NCI-H2029 treated with DMSO at 0.1 percent for 48 hours (cell line): ENCODE measurements at places on chromosomes 4 and X.

- no peak for DNase-seq
Measured at GRCh38 chr4:161321706-161322105, 842.1 kb downstream of the FSTL5 start.

- DNase-seq, result no peak
Measured at GRCh38 chr4:183412821-183413220, 31.6 kb upstream of the CDKN2AIP start.

DNA sequence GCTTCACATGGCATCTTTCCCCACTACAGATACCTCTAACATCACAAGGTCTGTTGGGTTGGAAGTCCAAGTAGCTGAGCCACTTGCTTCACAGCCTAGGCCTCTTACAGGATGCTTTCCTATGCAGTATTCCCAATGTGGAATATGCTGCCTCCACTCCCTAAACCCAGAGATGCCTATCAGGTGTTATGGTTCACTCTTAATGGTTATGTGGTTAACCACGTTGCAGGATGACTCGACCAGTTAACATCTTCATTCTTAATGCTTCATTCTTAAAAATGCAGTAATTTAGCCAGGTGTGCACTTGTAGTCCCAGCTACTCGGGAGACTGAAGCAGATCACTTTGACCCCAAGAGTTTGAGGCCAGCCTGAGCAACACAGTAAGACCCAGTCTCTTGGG lies 24.2 kb downstream of the HAUS3 start:
- no peak for DNase-seq

- no peak for DNase-seq
Measured at GRCh38 chr4:48899950-48900349, 6.6 kb downstream of the OCIAD2 start.

- no peak for DNase-seq
Measured at GRCh38 chr4:15744016-15744545, 34.0 kb upstream of the CD38 start.

GRCh38 chr4:70666369-70666768 lies at the start of gene JCHAIN:
Gene JCHAIN, minus strand, starts transcription at chr4:70666508. Its CDS starts 18 bp downstream, at chr4:70666490.
- no peak for DNase-seq

DNA sequence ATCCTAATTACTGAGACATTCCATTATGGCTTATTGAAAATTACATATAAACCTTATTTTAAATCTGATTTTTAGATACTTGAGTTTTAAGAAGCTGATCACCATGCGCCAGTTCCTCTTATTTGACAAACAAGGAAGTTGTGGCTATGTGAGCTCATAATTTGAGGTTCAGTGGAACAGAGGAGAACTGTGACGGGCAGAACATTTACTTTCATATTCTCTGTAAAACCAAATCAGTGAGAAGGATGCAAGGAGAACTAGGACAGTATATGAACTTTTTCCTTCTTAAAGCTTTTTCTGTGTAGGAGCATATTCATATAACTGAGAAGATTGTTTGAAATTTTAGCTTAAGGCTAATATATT lies 25.3 kb downstream of the STIM2 start:
- DNase-seq, result no peak

GRCh38 chr4:48033825-48034413 lies 17.3 kb downstream of the NIPAL1 start:
- no peak for DNase-seq

- peak; percentile 74 for DNase-seq
Measured at GRCh38 chr4:38526412-38526811, 137.6 kb upstream of the KLF3 start.

DNA sequence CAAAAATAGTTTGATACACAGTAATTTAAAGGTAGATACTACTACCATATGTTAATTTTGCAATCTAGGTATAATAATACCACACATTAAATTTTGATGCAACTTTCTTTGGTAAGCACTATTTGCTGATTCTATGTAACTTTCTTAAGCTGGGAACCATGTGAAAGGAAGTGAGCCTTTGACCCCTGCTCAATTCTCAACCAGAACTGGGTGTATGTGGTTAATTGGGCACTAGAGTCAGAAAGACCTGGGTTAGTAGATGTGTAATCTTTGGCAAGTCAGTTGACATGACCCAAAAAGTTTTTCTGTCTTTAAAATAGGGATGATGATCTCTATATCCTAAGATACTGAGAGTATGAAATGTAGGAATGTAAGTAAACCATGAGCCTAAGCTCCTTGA lies 22.4 kb downstream of the TLR2 start:
- DNase-seq, result no peak

- no peak for DNase-seq
Measured at GRCh38 chr4:130238121-130238520, 1142.2 kb downstream of the C4orf33 start.

GRCh38 chrX:70426286-70427278 lies 3.5 kb downstream of the GDPD2 start:
- no peak for DNase-seq

DNA sequence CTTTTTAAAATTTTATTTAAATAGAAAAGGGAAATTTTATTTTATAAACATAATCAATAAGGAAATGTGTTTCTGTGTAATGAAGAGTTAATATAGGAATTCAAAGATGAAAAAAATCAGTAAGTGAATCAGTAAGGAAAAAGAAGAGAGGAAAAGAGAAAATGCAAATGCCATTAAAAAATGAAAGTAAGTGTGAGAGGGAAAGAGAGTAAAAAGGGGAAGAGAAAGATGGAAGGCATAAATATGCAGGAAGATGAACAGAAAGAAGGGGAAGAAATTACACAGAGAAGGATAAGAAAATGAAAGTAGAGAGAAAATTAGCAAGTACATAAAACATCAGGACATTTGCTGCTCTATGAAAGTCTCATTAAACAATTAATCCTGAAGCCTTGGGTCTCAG lies 349.9 kb downstream of the FSTL5 start:
- no peak for DNase-seq

- no peak for DNase-seq
Measured at GRCh38 chr4:8117278-8117682, 41.3 kb downstream of the ABLIM2 start.

- DNase-seq, result no peak
Measured at GRCh38 chrX:107014936-107015335, 14.9 kb upstream of the MORC4 start.

DNA sequence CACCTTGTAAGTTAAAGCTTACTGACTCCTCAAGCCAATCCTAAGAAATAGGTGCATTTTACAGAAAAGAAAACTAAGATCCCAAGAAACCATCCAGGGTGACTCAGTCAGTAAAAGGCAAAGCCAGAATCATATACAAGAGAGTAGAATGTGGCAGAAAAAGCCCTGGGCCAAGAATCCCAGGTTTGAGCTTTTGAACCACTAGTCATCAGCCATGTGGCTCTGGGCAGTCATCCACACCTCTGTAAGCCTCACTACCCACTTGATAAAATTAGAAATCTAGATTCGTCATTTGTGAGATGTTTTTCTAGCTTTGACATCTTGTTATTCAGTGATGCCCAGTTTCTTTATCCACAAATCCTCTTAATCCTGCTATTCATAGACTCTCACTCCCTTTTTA lies 122.2 kb upstream of the PDE5A start:
- no peak for DNase-seq

DNA sequence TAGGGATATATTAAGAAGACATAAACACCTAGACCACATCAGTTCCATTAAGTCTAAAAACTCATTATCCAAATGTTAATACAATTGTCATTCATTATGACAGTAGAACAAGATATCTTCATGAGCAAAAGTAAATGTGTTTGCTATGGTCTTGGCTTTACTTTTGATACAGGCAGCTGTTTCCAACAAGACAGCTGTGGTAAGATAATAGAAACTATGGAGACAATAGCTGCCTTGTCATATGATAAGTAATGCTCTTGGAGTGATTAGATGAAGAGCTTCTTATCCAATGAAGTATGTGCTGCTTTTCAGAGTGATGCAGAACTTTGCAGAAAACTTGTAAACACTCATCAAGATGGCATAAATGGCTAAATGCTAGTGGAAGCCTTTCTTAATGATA lies 1066.0 kb downstream of the FSTL5 start:
- no peak for DNase-seq

- no peak for DNase-seq
Measured at GRCh38 chr4:135098061-135098460, 896.5 kb upstream of the PABPC4L start.
